ENCODE measurements at places on chromosomes 3 and 15.

- DNase-seq: no peak
These were observed 6.8 kb upstream of the ZNF770 start for GRCh38 chr15:34994925-34995324.

DNA sequence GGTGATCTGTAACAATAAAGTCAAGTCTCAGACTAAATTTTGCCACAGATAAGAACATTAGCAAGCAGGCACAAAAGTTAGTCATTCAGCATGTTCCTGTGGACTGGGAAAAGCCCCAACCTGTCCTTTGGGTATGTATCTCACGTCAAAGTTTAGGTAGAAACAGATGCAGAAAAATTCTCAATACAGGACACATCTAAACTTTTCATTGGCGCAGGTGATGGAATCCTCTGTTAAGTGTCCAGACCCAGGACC is 120.6 kb downstream of the ATG7 start:
- DNase-seq: no peak

GRCh38 chr3:59321881-59322540 is 272.2 kb upstream of the CFAP20DC start:
- no peak for DNase-seq

DNA sequence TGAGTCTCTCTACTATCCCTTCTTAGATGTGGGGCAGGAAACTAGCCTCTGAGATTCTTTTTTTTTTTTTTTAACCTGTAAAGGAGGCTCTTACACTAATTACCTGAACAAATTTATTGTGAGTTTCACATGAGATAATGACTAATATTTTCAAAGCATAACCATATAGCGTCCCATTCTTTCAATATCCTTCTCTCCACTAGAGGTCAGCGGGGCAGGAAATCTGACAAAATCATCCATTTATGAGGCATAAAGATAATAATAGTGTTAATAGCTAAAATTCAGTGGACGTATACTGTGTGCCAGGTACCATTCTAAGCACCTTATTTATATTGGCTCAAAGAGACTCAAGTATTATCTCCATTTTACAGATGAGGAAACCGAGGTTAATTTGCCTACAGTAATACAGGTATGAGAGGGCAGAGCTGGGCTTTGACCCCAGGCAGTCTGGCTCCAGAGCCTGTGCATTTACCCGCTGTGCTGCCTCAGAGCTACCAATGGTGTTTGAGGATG is 16.3 kb upstream of the SMAD6 start:
- DNase-seq: no peak

DNA sequence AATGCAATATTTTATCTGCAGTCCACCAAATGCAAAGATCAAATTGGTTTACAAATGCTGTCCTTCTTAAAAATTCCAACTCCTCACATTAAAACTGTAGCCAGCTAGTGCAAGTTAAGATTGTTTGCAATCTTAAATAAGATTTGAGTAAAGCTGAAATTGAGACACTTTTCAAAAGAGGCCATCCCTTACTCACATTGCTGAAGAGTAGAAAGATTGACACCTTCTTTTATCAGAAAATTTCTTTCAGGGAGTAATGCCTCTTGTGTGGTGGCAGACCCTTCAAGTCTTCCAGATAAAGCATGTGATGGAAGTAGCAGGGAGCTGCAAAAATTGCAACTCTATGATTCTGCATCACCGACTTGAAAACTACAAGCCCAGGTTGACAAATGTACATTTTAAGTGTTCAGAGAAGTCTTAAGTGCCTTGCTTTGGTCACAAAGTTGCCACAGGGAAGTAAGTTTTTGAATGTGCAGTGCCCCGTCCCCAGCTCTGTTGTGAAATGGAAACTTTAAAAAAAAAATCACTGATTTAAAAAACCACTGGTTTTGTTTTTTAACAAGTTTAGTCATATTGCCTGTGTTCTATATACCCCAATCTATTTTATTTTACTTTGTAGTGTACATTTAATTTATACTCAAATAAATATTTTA is 12.6 kb downstream of the CD86 start:
- DNase-seq: no peak

DNA sequence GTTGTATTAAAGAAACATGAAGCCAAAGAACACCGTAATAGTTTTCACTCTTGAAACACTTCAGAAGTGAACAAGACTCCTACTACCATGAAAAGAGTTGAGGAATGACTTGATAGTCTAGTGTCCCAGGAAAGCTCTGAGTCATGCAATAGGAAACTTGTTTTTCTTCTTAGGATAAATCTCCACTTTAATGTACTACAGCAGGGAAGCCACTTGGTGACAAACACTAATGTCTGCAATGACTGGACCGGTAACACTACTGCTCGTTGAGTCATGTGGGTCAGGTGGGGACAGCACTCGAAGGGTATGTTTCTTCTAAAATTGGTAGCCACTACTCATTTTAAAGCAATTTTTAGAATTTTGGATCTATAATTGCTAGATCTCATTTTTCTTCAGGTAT is 291.7 kb upstream of the CNTN3 start:
- no peak for DNase-seq

DNA sequence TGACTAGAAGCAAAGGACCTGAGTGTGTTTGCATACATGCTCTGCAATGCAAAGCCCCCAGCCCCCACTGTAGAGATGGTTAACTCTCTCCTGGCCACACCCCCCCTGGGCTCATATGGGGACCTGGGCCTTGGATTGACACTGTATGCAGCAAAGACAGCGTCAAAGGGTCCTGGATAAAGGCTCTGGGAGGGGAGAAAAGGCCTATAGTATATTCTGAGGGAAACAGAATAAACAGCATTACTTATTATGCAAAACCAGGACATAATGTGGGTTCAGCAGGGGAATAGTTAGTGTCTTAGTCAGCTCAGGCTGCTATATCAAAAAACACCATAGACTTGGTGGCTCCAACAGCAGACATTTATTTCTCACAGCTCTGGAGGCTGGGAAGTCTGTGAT is 158.7 kb downstream of the APBA2 start:
- DNase-seq: no peak

DNA sequence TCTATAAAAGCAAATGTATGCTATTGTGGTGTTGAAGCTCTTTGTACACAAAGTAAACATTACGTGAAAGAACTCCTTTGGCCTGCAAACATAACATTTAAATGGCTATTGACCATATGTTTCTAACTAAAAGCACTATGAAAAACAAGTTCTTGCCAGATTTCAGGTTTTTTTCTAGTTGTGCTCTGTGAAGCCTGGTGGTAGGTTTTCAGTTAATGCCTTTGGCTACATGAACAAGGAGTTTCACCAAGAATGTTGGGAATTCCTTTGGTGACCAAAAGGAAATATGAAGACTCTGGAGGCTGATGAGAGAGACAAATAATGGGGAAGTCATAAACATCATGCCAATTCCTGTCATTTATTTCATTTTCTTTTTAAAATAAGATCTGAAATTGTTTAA is 66.0 kb downstream of the RBMS3 start:
- no peak for DNase-seq

- no peak for DNase-seq
These were observed 575.4 kb downstream of the NAALADL2 start for GRCh38 chr3:175434561-175434960.

DNA sequence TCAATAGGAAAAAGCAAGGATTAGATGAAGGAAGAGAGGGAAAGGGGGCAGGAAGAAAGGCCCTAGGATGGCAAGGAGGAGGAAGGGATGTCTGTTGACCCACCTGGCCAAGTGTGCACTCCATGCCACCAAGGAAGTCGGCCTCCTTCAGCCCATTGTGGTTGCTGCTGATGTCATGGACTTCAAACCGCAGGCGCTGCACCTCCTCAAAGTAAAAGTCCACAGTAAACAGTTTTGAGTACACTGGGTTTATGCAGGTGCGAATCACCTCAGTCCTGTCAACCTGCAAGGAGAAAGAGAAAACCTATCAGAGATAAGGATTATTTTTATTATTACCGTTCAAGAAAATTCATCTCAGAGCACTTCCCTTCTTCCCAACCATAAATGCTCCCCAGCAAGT is 220.6 kb upstream of the MRPL3 start:
- no peak for DNase-seq

DNA sequence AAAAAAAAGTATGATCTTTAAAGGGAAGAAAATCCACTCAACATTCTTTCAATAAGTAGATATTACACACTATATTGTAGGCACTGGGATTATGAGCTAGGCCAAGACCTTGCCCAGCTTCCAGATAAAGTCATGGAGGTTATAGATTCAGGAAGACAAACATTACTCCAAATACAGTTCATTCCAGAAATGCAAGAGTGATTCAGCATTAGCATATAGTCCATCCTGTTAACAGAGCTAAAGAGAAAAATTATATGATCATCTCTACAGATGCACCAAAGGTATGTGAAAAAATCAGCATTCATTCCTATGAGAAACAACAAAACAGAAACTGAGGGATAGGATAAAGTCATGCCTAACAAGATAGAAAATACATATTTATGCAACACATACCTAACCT is 42.1 kb upstream of the NSMCE3 start:
- no peak for DNase-seq

DNA sequence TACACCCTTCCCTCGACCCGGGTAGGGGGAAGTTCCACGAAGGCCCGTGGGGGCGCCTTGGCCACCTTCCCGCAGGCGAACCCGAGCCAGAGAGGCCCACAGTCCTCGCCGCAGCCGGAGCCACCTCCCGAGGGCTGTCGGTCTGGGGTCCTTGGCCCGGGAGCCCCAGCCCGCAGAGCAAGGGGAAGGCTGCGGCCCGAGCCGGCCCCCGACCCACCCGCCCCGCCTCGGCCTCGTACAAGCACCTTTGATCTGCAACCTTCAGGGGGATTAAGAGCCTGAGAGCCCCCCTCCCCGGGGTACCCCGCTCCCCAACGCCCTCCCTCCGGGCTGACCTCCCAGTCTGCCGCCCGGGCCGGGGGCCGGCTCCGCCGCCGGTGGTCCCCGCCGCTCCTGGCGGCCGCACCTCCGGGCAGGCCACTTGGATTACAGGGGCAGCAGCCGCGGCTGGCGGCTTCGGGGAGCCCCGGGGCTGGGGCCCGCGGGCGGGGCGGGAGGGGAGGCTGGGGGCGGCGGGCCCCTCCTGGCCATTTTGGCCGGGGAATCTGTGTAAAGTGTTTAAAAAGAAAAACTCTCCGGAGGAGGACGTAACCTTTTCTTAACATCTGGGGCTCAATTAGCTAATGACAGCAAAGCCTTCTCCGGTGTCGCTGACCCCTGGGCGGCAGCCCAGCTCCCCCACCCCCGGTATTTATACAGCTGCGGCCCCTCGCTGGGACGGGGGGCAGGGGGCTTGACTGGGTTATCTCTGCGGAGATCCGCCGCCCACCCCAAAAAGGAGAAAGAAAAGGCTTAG is 40.2 kb downstream of the EPHB3 start:
- no peak for DNase-seq

- DNase-seq: no peak
These were observed 12.5 kb downstream of the MAPK6 start for GRCh38 chr15:52031556-52031955.

DNA sequence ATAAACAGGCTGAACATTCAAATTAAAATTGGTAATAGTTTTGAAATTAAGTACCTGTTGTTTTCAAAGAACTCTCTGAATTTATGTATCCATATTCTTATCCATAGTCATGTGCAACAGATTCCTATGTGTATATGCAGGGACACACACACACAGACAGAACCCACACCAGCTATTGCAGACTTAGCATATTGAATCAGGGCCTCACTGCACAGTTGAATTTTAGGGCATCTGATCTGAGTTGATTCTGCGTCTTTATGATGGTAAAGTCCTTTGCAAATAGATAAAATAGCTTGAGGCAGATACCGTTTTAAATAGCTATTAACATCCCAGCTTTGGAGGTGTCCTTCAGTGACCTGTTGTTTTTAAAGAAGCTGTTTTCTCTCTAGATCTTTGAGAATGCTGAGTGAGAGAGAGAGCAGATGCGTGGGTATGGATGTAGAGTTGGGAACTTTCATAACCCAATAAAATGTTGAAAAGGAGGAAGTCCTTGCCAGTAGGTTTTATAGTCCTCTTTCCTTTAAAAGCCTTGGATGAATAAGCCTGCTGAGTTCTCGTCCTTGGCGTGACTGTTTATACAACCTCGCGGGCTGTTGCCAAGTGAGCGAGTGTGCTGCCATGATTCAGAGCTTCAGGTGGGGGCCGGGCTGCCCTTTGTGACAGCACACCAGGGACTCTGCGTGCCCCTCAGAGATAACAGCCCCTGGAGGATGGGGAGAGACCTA is 18.3 kb downstream of the MYZAP start:
- no peak for DNase-seq

DNA sequence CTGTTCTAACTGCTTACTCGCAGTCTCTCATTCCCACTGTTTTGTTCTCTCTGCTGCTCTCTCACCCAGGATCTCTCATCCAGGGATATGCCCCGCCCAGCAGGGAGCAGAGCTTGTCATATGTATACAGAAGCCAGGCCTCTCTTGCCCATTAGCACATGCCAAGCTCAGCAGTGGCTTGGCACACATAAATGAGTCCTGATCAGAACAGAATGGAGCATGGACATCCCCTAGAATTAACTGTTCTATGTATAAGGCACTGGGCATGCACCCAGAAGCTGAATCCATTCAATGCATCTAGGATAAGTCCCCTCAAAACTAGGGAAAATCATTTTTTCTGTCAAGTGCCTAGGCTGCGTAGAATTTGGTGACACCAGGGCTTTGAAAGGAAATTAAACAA is 61.6 kb downstream of the IGSF11 start:
- no peak for DNase-seq

- no peak for DNase-seq
These were observed 11.9 kb downstream of the GPR176 start for GRCh38 chr15:39908186-39908585.

GRCh38 chr3:50237754-50238548 is 1.9 kb downstream of the GNAI2 start:
- DNase-seq: peak; percentile 82

GRCh38 chr3:190017521-190018288 is 103.0 kb downstream of the P3H2 start:
- no peak for DNase-seq

GRCh38 chr3:61571516-61572336 is 10.4 kb downstream of the PTPRG start:
- no peak for DNase-seq

DNA sequence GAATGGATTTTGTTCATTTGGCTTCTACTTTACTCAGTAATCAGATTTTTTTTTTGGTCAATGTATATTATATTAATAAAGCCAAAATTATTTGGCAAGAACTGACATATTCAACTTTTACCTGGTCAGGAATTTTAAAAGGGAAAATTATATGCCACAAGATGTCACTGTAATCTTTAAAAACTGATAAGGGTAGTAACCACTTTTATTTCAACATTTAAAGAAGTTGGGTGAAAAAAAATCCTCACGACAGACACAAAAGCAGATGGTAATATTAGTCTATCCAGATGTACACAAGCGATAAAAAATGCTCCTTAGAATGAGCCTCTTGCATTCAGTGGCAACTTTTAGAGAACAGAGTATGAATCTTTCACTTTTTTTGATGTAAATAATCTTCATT is 101.9 kb downstream of the SERPINI1 start:
- no peak for DNase-seq

- no peak for DNase-seq
These were observed 89.5 kb downstream of the CTNNB1 start for GRCh38 chr3:41288785-41289184.

DNA sequence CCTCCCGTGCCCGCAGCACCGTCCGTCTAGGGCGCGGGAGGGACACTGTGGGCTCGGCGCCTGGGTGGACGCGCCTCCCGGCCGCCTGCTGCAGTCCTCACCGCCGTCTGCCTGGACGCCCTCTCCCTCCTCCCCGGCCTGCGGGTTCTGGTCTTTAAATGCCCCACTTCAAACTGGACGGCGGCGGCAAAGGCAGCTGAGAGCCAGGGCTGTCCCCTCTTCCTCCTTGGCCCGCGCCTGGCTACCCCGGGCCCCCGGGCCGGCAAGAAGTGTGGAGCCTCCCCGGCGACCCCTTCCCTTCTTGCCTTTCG is 426 bp downstream of the CBLB start:
- no peak for DNase-seq

All from T-cell (primary cell).